T-helper 1 cell (primary cell): ENCODE measurements at places on chromosomes 3 and 15.

DNA sequence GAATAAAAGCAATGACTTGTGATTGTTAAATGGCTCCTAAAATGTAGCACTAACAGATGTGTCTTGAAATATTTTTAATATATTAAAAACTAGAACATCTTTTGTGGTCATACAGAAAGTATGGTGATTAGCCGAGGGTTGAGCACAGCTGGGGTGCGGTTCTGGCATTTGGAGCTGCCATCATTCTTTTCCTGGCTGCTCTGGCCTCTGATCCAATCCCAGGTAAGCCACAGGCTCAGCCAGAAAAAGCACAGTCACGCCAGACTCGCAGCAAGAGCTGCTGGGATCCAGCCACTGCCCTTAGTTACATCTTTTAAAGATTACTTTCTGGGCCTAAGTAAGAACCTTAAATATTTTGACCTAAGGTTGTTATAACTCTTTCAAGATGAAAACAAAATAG, 196.8 kb downstream of the PLCL2 start:
- no peak for DNase-seq

DNA sequence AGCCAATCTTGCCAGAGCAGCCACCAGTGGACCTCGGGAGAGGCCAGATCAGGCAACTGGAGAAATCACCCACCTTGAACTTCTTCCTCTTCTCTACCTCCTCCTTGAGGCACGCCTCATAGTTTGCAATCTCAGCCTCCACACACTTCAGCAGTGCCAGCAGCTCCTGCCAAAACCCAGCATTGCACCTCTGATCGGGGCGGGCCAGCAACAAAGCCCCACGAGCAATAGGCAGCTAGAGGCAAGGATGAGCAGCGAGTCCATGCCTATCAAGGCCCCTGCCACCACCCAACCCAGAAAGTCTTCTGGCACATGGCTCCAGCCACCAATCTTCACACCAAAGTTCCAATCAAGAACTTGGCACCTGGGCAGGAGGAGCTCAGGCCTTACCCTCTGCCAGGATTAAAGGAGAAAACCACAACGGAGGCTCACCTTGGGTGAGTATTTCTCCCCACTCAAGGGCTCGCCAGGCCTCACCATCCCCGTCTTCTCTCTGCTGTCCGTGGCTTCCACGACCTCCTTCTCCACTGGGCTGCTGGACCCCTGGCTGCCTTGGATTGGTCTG, 42.1 kb downstream of the SEMA3G start:
- DNase-seq: no peak

- DNase-seq: no peak
These were observed 35.5 kb upstream of the EPHB3 start for GRCh38 chr3:184526088-184526433.

GRCh38 chr3:192216067-192216466, 511.3 kb downstream of the FGF12 start:
- no peak for DNase-seq

- no peak for DNase-seq
These were observed 150.3 kb downstream of the TNIK start for GRCh38 chr3:171309906-171310359.

GRCh38 chr3:129575997-129576384, 30.5 kb downstream of the PLXND1 start:
- DNase-seq: no peak

- peak; percentile 44 for DNase-seq
These were observed at the start of gene TTLL3 for GRCh38 chr3:9809615-9810432. TTLL3 (plus strand) TSS chr3:9810262; CDS start chr3:9810662, 400 bp downstream.

DNA sequence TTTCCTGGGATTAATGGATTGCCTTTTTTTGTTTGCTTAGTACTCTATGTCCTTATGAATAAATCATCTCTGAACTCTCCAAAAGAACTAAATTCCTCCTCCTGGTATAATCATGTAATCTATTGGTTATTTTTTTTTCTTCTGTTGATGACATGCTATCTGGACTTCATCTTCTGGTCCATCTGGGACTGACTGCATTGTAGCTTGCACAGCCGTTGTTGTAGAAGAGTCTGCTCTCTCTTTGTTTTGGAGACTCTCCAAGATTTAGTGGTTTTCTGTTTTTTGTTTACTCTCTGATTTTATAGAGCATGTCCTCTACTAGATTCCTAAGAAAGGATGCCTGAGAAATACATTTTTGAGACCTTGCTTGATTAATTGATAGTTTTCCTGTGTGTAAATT, 19.1 kb downstream of the IREB2 start:
- no peak for DNase-seq

DNA sequence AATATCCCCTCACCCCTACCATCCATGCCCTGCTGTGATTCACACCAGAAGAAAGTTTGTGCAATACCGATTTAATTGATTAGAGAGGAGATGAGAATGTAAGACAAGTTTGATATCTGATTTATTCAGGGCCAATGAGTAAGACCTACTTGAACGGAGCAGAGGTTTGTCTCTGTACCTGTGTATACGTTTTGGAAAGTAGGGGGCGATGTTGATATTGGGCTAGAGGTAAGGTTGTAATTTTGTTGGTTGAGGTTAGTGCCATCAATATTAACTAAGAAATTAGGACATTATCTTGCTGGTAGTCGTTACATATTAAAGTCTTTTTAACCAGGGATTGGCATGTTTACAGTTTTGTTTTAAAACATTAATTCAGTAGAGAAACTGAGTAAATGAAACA, 20.5 kb downstream of the EAF2 start:
- no peak for DNase-seq

- no peak for DNase-seq
These were observed 391.2 kb downstream of the IL20RB start for GRCh38 chr3:137348936-137349335.

GRCh38 chr15:57451555-57451954, 75.2 kb downstream of the CGNL1 start:
- no peak for DNase-seq
